Dermis lymphatic vessel endothelial cell (primary cell): ENCODE measurements at places on chromosomes 4 and X. TPM values are rescaled to one million over a fixed set of nuclear protein-coding genes. Genes with fewer than 3 reads are reported as not detected.

The ETDA gene
- total RNA-seq: not detected in 2 replicates

The CLIC2 gene
- total RNA-seq: 11.3 and 27.2 TPM in 2 replicates

The LONRF3 gene
- total RNA-seq: 37.7 and 56.0 TPM in 2 replicates

The TEX13D gene
- total RNA-seq: not detected in 2 replicates

The CXCL9 gene
- total RNA-seq: not detected in 2 replicates

The CT55 gene
- not detected in 2 replicates for total RNA-seq

The NKX3-2 gene
- total RNA-seq: under 0.01 and 0.11 TPM in 2 replicates

The UGT2A1 gene
- total RNA-seq: not detected in 2 replicates

The MAGEA6 gene
- total RNA-seq: not detected in 2 replicates

The TMEM144 gene
- total RNA-seq: 4.5 and 5.3 TPM in 2 replicates

The DMP1 gene
- total RNA-seq: not detected in 2 replicates

The AGA gene
- 32.3 and 38.0 TPM in 2 replicates for total RNA-seq

The AFAP1 gene
- total RNA-seq: 20.6 and 21.1 TPM in 2 replicates

The PRRG3 gene
- not detected in 2 replicates for total RNA-seq

The CCKAR gene
- total RNA-seq: not detected in 2 replicates
